HT-29 (cell line): ENCODE measurements at places on chromosomes 7 and 10.

DNA sequence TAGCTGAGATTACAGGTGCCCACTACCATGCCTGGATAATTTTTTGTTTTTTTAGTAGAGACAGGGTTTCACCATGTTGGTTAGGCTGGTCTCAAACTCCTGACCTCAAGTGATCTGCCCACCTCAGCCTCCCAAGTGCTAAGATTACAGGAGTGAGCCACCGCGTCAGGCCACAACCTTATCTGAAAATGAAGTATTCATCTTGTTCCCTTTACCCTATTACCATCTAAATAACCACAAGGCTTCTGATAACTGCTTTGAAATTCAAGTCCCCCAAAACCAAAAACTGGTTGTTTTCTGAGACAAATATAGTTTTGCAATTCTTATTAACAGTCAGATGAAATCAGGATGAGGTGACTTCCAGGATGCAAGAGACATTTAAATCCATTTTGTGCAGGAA lies 2.4 kb downstream of the TCTN3 start:
- no peak for DNase-seq

DNA sequence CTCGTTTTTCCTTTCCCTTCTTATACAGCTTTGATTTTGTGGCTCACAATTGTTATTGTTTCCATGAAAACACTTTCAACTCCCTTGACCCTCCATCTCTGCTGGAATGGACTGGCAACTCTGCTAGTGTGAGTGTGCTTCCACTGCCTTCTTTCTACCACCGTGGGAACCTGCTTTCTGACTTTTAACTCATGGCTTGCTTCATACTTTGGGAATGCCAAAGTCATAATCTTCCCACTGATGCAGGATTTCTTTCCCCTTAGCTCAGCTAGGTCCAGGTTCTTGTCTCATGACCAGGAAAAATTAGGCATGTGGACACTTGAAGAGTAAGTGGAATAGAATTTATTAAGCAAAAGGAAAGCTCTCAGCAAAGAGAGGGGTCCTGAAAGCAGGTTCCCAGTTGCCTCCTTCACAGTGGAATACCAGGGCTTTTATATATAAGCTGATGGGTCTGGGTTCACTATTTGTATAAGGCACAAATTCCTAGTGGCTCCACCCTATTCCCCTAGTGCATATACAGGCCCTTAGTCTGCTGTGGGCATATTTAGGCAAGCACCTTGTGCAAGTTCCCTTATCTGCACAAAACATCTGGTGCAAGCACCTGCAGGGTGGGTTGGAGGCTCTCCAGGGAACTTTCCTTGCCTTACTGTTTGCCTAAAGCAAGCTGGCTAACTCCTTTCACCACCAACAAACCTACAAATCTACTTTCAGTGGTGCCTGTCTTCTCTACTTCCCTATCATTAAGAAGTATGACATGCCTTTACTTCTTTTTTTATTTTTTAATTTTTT lies 119.5 kb downstream of the CFAP58 start:
- DNase-seq, result no peak

- DNase-seq, result peak; percentile 45
These were observed 355.6 kb downstream of the RNLS start for GRCh38 chr10:88227342-88228018.

- DNase-seq, result peak; percentile 33
These were observed 52.1 kb downstream of the FOXL3 start for GRCh38 chr7:341841-342638.

DNA sequence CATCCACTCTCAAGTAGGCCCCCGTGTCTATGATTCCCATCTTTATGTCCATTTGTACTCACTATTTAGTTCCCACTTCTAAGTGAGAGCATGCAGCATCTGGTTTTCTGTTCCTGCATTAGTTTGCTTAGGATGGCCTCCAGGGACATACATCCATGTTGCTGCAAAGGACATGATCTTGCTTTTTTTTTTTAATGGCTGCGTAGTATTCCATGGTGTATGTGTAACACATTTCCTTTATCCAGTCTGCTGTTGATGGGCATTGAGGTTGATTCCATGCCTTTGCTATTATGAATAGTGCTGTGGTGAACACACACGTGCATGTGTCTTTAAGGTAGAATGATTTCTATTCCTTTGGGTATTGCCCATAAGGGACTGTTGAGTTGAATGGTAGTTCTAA lies 67.8 kb downstream of the SFMBT2 start:
- DNase-seq, result no peak

GRCh38 chr7:52555805-52556204 lies 479.6 kb upstream of the POM121L12 start:
- no peak for DNase-seq

DNA sequence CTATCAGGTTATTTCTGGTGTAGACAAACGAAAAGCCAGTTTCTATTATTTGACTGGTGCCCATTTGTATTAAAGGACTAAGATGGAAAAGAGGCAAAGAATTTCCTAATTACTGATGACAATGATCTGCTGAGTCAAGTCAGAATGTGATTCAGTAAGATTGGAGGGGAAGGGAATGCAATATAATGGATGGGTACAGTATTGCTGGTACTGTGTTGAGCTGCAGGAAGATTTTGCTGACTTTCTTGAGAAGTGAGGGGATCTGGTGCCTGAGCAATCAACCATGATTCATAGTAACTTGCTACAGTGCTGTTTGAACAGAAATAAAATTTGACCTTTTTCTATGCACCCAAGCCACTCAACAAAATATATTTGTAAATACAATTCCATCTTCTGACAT lies 139.1 kb upstream of the RHEB start:
- no peak for DNase-seq

- no peak for DNase-seq
These were observed 294.4 kb upstream of the MYO3A start for GRCh38 chr10:25639646-25640045.

DNA sequence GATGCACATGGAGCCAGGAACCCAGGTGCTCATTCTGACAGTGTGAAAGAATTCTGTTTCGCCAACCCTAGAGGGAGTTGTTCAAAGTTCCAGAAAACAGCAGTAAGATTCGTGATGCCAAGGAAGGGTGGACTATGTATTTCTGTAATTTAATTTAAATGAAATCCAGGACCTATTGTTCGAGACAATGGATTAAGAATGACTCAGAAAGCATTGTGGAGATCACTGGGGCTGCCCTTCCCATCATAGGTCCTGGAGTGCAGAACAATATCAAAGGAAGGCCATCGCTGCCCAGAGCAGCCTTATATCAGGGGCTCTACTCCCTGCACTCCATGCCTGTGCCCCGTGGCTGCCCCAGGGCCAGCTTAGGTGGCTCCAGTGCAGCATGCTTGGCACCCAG lies 32.1 kb upstream of the CALD1 start:
- DNase-seq, result no peak

- peak; percentile 85 for DNase-seq
These were observed 34.7 kb downstream of the PODXL start for GRCh38 chr7:131521651-131522163.

- no peak for DNase-seq
These were observed 1.5 kb upstream of the RGS10 start for GRCh38 chr10:119543814-119544642.

DNA sequence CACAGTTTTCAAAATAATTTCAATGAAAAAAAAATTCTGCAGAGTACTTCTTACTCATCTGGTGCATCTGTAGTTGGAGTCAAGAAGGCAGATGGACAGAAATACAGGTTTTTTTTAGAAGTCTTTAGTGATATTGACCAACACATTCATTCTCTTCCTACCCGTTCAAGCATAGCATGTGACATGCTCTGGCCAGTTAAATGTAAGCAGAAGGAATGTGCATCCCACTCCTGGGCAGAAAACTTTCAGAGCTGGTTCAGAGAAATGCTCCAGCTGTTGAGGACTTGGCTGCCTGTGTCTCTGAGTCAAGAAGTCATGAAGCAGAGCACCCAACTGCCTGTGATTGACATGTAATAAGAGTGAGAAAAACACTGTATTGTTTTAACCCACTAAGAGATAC lies 665.3 kb upstream of the IGFBP3 start:
- no peak for DNase-seq

GRCh38 chr10:25811052-25811685 lies 122.9 kb upstream of the MYO3A start:
- no peak for DNase-seq

DNA sequence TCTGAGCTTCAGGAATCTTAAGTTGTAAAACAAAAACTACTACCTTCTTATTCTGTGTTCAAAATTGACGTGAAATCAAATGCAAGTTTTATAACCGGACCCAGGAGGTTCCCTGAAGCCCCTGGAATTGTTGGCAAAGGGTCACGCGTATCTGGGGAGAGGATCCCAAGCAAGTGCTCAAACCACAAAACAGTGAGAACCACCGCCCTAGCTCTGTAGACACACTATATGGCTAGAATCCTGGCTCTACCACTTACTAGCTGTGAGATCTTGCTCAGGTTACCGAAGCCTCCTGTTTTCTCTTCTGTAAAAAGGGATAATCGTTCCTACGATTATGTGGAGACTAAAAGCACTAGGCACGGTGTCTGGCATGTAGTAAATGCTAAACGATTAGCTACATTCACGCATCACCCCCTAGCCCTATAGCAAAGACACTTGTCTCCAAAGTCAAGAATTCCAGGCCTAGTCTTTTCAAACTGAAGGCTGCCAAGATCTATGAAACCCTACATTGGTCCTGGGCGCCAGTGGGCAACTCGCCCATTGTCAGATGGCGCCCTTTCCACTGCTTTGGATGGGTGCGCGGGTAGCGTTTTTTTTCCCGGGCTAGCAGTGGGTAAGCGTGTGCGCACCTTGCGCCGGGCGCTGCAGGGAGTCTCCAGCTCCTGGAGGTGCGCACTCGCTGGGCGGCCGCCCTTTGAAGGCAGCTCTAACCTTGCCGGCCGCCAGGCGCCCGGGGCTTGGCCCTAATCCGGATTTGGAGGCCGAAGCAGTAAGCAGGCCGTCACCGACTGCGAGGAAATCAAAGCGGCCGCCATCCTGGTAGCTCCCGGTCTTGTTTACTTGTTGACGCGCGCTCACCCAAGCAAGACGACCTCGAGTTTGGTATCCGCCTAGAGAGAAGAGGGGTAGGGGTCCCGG lies 11.6 kb upstream of the NKX2-3 start:
- no peak for DNase-seq

DNA sequence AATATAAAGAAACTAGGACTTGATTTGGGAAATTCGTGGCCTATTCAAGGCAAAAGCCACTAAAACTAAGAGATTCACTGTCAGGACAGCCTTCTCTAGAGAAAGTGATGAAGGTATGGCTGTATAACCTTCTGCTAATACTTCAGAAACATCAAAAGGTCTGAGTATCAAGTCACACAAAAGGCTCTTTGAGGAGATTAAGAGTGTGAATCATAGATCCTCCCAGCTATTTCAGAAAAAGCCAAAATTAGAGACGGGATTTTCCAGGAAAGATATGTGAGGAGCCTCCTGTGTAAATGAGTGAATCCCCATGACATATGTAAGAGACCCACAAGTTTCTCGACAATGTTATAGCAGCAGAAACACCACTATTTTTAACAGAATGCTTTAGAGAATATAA lies 56.2 kb downstream of the UBE3C start:
- no peak for DNase-seq
